ENCODE measurements at places on chromosomes 7 and 10. TPM values are rescaled to one million over a fixed set of nuclear protein-coding genes. Genes with fewer than 3 reads are reported as not detected.

GRCh38 chr10:101562231-101562630 lies 25.8 kb downstream of the POLL start:
- H3K27me3 ChIP-seq, result peaks cover 76% of the 10 kb centered on the region
- H3K36me3 ChIP-seq, result no peaks in the 10 kb centered on the region
- H3K4me1 ChIP-seq, result peaks cover 10% of the 10 kb centered on the region
- no peak overlapping the region for H3K4me3 ChIP-seq
- no peak for DNase-seq
- H3K27ac ChIP-seq, result no peak overlapping the region

- no peak overlapping the region for H3K27ac ChIP-seq
- H3K36me3 ChIP-seq, result no peaks in the 10 kb centered on the region
- H3K27me3 ChIP-seq, result no peaks in the 10 kb centered on the region
- DNase-seq, result no peak
- H3K4me1 ChIP-seq, result peaks cover 20% of the 10 kb centered on the region
- H3K4me3 ChIP-seq, result no peak overlapping the region
Observed at GRCh38 chr7:112157072-112157471, 49.1 kb downstream of the DOCK4 start.

GRCh38 chr7:29457141-29457561 lies 106.5 kb upstream of the PRR15 start:
- H3K36me3 ChIP-seq, result no peaks in the 10 kb centered on the region
- H3K27ac ChIP-seq, result no peak overlapping the region
- no peaks in the 10 kb centered on the region for H3K27me3 ChIP-seq
- peaks cover 8% of the 10 kb centered on the region for H3K4me1 ChIP-seq
- no peak for DNase-seq

Gene TSPAN12
- 26.6 TPM for total RNA-seq

Gene ADRB1
- 0.58 TPM for total RNA-seq

Gene ANKMY2
- 2.6 TPM for total RNA-seq

Gene LIPK
- total RNA-seq, result not detected

Gene AKR1C4
- not detected for total RNA-seq

DNA sequence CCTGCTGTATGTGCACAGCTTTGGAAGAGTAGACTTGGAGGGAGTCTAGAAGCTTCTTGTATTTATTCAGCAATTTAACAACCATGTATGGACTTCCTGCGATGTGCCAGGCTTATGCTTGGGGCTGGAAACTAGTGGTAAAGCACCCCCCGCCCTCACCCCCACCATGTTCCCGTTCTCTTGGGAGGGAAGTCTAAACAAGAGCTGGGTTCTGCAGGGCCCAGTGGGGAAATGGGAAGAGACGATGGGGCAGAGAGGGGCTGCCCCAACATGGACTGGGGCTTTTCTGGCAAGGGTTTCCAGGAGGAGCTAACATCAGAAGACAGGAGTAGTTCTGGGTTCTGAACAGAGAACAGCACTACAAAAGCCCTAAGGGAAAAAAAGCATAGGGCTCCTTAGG lies 8.0 kb downstream of the RASSF4 start:
- peaks cover 49% of the 10 kb centered on the region for H3K4me1 ChIP-seq
- peak overlapping the region; percentile 44 for H3K27ac ChIP-seq
- DNase-seq, result no peak
- no peak overlapping the region for H3K4me3 ChIP-seq
- peaks cover 34% of the 10 kb centered on the region for H3K36me3 ChIP-seq
- H3K27me3 ChIP-seq, result no peaks in the 10 kb centered on the region

DNA sequence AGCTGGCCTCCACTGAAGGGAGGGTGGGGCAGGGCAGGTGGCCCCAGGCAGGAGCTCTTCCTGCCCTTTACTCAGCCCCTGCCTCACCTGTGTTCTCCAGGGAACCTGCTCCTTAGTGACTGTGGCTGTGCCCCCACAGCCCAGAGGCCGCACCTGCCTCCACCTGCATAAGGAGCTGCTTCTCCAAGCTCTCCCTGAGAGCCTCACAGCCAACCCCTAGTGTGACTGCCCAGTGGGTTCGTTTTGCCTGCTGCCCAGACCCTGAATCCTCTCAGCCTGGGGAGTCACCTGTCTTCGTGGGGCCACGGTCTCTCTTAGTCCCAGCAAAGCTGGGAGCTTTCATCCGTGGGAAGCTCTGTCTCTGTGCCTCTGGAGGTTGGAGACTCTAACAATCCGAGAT lies 94.4 kb downstream of the GLRX3 start:
- peak; percentile 9 for DNase-seq
- no peaks in the 10 kb centered on the region for H3K27me3 ChIP-seq
- no peak overlapping the region for H3K27ac ChIP-seq

Gene NCF1
- 7.1 TPM for total RNA-seq

Gene PPP1R9A
- 10.7 TPM for total RNA-seq

DNA sequence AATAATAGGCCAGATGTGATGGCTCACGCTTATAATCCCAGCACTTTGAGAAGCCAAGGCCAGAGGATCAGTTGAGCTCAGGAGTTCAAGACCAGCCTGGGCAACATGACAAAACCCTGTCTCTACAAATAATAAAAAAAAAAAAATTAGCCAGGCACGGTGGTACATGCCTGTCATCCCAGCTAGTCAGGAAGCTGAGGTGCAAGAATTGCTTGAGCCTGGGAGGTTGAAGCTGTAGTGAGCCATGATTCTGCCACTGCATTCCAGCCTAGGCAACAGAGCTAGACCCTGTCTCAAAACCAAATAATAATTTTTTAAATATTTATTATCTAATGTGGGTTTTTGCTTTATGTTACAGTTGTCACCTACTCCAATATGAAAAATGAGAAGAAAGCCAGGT lies 178.9 kb downstream of the ADK start:
- H3K27me3 ChIP-seq, result no peaks in the 10 kb centered on the region
- H3K36me3 ChIP-seq, result no peaks in the 10 kb centered on the region
- H3K4me1 ChIP-seq, result no peaks in the 10 kb centered on the region
- no peak overlapping the region for H3K4me3 ChIP-seq
- no peak overlapping the region for H3K27ac ChIP-seq
- DNase-seq, result no peak

DNA sequence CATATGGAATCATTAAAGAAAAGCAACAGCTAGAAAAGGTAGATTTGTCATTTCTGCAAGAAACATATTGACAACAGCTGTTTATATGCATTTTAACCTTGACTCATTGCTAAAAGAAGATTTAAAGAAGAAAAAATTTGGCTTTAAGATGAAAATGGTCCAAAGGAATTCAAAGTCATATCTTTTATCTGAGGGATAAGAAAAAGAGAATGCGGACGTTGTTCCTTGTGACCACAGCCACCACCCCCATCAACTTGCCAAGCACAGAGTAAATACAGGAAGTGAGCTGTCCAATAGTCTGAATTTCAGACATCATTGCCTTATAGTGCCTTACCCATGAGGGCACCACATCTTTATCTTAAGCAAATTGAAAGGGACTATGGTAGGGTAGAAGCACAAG lies 7.3 kb upstream of the CRPPA start:
- H3K36me3 ChIP-seq, result no peaks in the 10 kb centered on the region
- H3K4me3 ChIP-seq, result no peak overlapping the region
- no peaks in the 10 kb centered on the region for H3K27me3 ChIP-seq
- no peaks in the 10 kb centered on the region for H3K4me1 ChIP-seq
- H3K27ac ChIP-seq, result no peak overlapping the region

Data from stomach (tissue), 19 donors.